ENCODE measurements at places on chromosomes 13 and 19.

DNA sequence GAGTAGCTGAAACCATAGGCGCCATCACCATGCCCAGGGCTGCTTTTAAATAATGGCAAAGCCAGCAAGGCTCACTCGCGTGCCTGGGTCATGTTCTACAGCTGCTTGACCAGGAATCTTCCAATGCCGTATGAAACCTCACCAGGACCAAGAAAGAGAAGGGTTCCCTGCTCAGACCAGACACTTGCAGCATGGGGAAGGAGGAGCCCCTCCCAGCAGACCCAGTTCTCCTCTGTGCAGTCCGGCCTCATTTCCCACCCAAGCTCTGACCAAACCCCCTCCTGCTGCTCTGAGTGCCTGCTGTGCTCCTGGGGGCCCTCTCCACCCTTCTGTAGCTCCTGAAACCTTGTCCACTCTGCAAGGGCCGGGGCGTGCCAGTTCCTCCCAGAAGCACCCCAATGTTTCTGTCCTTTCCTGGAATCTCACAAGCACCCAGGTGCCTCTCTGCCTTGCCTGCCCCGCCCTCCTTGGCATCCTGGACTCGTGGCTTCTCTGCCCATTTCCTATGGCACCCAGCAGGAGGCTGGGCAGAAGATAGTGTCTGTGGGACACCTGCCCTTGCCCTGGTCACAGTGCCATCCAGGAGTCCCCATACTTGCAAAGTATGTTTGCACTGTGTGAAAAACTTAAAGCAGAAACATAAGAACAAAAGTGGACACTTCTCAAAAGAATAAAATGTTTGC lies 6.8 kb upstream of the SLC7A9 start:
- DNase-seq, result no peak

GRCh38 chr13:41746259-41746658 lies 214.7 kb downstream of the VWA8 start:
- DNase-seq, result no peak

- no peak for DNase-seq
Observed at GRCh38 chr19:41599175-41599966, 23.4 kb downstream of the CEACAM21 start.

DNA sequence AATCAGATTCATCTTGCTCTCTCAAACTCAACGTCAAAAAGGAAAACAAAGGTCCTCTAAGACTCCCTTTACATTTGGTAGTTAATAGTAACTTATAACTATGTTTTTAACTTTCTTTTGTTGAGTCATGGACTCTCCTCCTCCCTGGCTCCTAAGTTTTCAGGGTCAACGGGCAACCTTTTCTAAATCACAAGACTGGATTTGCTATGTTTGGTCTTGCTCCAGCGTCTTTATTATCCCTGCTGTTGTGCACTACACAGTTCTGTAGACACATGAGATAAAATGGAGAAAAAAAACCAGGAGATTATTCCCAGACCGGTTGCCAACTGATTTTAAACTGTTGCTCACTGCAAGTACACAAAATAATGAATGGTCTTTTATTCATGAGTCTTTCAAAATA lies 1.9 kb upstream of the ITM2B start:
- no peak for DNase-seq

DNA sequence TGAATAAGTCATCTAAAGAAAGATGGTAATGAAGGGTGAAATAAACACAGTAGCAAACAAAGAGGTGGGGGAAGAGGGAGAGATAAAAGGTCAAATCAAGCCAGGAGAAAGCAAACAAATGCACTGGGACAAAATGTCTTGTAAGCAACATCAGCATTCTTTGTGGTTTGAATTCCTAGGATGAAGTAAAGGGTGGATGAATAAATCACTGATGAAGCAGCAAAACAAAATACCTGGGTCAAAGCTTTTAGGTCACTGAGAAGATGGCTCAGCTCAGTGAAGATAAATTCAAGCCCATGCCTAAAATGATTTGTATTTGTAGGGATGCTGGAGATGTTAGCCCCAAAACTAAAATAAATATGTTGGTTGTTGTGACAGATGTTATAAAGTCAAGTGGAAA lies 86.5 kb upstream of the FBXL3 start:
- no peak for DNase-seq

DNA sequence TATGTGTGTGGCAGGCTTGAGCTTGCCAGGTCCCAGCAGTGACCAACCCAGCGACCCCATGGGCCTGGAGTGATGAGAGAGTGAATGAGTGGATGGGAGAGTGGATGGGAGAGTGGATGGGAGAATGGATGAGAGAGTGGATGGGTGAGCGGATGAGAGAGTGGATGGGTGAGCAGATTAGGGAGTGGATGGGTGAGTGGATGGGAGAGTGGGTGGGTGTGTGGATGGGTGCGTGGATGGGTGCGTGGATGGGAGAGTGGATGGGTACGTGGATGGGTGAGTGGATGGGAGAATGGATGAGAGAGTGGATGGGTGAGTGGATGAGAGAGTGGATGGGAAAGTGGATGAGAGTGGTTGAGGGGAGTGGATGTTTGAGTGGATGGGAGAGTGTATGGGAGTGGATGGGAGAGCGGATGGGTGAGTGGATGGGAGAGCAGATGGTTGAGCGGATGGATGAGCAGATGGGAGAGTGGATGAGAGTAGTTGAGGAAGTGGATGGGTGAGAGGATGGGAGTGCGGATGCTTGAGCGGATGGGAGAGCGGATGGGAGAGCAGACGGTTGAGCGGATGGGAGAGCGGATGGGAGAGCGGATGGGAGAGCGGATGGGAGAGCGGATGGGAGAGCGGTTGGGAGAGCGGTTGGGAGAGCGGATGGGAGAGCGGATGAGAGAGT lies 10.3 kb upstream of the TEKTIP1 start:
- no peak for DNase-seq

GRCh38 chr13:21033856-21034602 lies 27.4 kb downstream of the LATS2 start:
- DNase-seq, result no peak

- no peak for DNase-seq
Observed at GRCh38 chr13:78045916-78046315, 127.3 kb upstream of the EDNRB start.

DNA sequence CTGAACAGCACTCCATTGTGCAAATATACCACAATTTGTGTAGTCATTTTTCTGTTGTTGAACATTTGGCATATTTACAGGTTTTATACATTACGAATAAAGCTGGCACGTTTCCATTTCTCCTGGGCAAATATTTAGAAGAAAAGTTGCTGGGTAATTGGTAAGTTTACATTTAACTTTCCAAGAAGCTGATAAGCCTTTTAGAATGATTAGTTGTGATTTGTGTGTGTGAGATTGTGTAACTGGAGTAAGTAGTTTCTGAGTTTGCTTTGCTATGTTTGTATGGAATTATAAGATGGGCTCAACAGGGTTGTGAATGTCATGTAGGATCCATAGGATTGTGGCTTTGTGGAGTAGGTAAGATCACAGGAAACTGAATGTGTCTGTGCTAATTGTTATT lies 1.6 kb upstream of the ZNF529 start:
- DNase-seq, result no peak

GRCh38 chr19:10554760-10555609 lies 10.8 kb downstream of the KRI1 start:
- peak; percentile 33 for DNase-seq

DNA sequence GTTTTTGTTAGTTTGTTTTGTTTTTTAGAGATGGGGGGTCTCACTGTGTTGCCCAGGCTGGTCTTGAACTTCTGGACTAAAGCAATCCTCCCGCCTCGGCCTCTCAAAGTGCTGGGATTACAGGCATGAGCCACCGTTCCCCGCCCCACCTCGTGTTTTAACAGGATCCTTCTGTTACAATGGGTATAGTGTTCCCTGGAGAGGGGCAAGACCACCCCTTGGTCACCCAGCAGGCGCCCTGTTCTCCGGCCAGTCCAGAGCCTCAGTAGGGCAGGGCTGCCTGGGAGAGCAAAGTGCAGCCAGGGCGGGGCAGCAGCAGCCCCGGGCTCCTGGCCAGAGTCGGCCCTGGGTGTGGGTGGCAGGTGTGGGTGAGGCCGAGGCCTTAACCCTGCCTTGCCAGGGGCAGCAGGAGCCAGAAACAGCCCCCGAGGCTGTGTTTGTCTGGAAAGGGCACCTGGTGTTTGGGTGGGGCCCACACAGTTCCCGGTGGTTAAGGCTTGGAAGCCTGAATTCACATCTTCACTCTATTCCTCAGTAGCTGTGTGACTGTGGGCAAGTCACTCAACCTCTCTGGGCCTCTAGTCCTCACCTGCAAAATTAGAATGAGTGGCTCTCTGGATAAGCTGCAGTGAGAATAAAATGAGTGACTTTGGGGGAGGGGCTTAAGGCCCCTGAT lies 7.2 kb downstream of the VASP start:
- DNase-seq, result no peak

DNA sequence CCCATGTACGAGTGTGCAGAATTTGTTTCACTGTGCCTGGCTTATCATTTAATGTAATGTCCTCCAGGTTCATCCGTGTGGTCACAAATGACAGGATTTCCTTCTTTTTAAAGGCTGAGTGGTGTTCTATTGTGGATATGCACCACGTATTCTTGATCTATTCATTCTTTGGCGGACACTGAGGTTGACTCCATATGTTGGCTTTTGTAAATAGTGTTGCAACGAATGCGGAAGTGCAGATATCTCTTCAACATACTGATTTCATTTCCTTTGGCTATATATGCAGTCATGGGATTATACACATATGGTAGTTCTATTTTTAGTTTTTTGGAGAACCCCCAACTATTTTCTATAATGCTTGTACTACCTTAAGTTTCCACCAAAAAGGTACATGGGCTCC lies 13.0 kb downstream of the OR7A5 start:
- no peak for DNase-seq

GRCh38 chr19:46728208-46728607 lies 11.3 kb upstream of the PRKD2 start:
- no peak for DNase-seq

DNA sequence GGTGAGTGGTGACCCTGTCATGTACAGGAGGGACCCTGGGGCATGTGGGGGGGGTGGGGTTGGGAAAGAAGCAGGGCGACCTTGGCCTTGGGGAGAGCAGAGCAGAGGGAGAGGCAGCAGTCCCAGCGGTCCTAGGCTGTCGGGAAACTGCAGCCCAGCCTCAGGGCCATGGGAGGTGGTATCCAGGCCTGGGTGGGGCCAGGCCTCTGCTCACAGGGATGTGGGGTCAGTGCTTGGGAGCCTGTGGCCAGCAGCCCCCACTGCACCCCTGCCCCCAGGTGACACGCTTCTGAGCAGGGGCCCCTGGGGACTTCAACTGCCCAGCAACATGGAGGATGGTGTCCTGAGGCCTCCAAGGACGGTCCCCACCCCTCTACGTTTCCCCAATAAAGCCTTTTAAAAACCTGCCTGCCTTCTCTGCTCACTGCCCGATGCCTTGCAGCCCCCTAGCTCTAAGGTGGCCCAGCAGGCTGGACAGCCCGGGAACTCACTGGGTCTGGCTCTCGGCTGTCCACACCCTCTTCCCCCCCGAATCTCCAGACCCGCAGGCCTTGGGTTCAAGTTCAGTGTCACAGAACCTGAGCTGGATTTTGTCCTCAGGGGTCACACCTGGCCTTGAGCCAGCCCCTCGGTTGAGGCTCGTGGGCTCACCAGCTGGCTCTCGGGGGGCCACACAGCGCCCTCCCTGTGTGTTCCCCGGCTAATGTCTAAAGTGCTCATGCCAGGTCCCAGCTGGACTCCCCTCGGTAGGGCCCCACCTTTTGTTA lies 6.9 kb downstream of the PNKP start:
- DNase-seq, result no peak

GRCh38 chr13:44232774-44233173 lies 140.8 kb upstream of the SERP2 start:
- no peak for DNase-seq

GRCh38 chr13:100341327-100341726 lies 247.3 kb downstream of the GGACT start:
- no peak for DNase-seq

GRCh38 chr19:10519421-10519820 lies 2.2 kb upstream of the S1PR5 start:
- no peak for DNase-seq

GRCh38 chr13:77725071-77725470 lies 27.6 kb downstream of the SLAIN1 start:
- no peak for DNase-seq

DNA sequence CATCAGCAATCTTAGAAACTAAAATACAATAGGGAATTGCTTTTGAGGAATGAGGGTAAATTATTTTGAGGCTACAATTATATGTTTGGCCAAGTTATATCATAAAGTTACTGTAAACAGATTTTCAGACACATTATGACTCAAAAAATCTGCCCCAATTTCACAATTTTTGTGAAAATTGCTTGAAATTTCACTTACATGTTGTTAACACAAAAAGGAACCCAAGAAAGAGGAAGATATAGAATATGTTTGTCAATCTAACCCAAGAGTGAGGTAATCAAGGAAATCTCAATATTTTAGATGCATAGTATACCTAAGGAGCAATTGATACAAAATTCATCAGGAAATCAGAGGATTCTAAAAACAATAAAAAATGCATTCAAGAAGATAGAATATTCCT lies 73.9 kb upstream of the FNDC3A start:
- no peak for DNase-seq

GRCh38 chr19:55460670-55461258 lies 678 bp downstream of the ISOC2 start:
- peak; percentile 87 for DNase-seq

DNA sequence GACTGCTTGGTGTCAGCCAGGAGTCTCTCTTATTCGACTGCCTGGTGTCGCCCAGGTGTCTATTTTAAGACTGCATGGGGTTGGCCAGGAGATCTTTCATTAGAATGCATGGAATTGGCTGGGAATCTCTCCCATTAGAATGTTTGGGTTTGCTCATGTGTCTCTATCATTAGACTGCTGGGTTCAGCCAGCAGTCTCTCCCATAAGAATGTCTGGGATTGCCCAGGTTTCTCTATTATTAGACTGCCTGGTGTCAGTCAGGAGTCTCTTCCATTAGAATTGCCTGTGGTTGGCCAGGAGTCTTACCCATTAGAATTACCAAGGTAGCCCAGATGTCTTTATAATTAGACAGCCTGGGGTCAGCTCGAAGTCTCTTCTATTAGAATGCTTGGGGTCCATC lies 1496.0 kb downstream of the UQCRFS1 start:
- DNase-seq, result no peak

- DNase-seq, result no peak
Observed at GRCh38 chr13:71814806-71815360, 52.1 kb downstream of the DACH1 start.

- DNase-seq, result no peak
Observed at GRCh38 chr13:27976362-27977091, 7.4 kb upstream of the CDX2 start.

- no peak for DNase-seq
Observed at GRCh38 chr19:43470288-43470687, 4.9 kb upstream of the LYPD3 start.

DNA sequence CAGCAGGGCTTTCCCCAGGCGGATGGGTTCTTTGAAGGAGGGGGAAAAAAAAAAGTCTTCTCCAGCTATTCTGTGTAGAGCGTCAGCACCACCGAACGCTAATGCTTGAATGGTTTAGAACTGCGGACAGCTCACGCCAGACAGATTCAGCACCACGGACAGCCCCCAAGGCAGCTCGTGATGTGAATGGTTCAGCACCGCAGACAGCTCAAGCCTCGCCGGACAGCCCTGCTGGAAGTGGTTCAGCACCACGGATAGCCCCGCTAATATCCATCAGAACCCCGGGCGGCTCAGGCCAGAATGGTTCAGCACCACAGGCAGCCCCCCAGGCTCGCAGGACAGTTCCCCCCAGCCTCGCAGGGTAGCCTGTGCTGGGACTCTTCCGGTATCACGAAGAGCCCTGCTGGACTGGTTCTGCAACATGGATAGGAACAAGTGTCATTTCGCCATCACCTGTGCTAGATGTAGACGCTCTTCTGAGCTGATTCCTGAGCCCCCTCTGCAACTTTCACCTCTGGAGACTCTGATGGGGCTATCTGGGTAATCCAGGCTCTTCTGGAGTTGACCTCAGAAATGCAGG lies 4.9 kb upstream of the SMIM17 start:
- DNase-seq, result no peak

Measured in WERI-Rb-1 (cell line).